ENCODE measurements at places on chromosomes 13 and 19.

GRCh38 chr19:36573895-36574720 is 1.0 kb upstream of the ZNF529 start:
- no peaks in the 10 kb centered on the region for H3K27me3 ChIP-seq
- peak overlapping the region; percentile 91 for H3K4me3 ChIP-seq
- peaks cover 18% of the 10 kb centered on the region for H3K36me3 ChIP-seq
- peak overlapping the region; percentile 89 for H3K27ac ChIP-seq
- peaks cover 4% of the 10 kb centered on the region for H3K4me1 ChIP-seq

GRCh38 chr19:13104848-13105711 is 2.4 kb upstream of the LYL1 start:
- H3K27ac ChIP-seq, result peak overlapping the region; percentile 65
- H3K4me1 ChIP-seq, result peaks cover 26% of the 10 kb centered on the region
- peaks cover 45% of the 10 kb centered on the region for H3K36me3 ChIP-seq
- H3K27me3 ChIP-seq, result no peaks in the 10 kb centered on the region

- peak overlapping the region; percentile 61 for H3K4me3 ChIP-seq
- H3K27ac ChIP-seq, result no peak overlapping the region
- DNase-seq, result no peak
- peaks cover 33% of the 10 kb centered on the region for H3K4me1 ChIP-seq
- H3K36me3 ChIP-seq, result no peaks in the 10 kb centered on the region
- H3K27me3 ChIP-seq, result peaks cover 97% of the 10 kb centered on the region
Measured at GRCh38 chr13:21673539-21673788, 2.6 kb downstream of the FGF9 start.

DNA sequence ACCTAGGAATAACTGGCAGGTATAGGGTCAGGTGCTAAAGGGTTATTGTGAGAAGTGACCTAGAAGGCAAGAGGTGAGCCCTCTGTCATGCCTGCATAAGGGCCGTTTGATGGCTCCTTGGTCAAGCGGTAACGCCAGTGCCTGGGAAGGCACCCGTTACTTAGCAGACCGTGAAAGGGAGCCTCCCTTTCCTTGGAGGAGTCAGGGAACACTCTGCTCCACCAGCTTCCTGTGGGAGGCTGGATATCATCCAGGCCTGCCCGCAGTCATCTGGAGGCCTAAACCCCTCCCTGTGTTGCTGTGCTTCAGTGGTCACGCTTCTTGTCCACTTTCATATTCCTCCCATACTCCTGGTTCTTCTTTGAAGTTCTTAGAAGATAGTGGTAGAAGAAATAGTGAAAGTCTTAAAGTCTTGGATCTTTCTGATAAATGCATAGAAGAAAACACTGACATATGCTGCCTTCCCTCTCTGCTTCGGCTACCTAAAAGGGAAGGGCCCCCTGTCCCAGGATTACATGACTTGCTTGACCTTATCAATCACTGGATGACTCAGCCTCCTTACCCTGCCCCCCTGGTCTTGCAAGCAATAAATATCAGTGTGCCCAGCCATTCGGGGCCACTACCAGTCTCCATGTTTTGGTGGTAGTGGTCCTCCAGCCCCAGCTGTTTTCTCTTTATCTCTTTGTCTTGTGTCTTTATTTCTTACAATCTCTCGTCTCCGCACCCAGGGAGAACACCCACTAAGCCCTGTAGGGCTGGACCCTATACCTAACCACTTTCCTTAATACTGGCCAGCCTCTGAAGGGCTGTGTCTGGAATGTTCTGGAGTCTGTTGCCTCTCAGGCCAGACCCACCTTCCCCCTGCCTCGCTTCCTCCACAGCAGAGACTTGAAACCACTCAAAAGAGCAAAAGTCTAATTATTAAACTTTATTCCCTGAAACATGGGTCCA is 16.1 kb upstream of the ABCC4 start:
- no peaks in the 10 kb centered on the region for H3K36me3 ChIP-seq
- peaks cover 39% of the 10 kb centered on the region for H3K27me3 ChIP-seq
- H3K4me3 ChIP-seq, result no peak overlapping the region
- H3K27ac ChIP-seq, result no peak overlapping the region

DNA sequence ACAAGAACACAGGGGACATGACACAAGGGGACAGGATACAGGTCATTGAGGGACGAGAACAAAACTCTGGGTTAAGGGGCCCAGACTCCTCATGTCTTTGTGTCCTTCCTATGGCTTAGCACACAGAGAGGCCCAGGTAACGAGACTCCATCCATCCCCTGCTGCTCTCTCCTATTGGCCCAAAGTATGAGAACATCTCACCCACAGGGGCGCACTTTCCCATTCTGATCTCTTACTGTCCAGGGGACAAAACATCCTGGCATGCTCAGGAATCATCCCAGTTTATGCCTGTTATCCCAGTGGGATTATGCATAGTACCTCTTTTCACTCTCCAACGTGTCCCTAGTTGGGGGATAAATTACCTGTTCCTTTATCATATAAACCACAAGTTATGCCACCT is 19.2 kb downstream of the C13orf42 start:
- H3K27ac ChIP-seq, result no peak overlapping the region
- DNase-seq, result no peak
- H3K27me3 ChIP-seq, result no peaks in the 10 kb centered on the region
- H3K4me3 ChIP-seq, result no peak overlapping the region
- no peaks in the 10 kb centered on the region for H3K4me1 ChIP-seq
- no peaks in the 10 kb centered on the region for H3K36me3 ChIP-seq

GRCh38 chr13:89930861-89931260 is 1416.6 kb upstream of the MIR17HG start:
- no peak for DNase-seq
- H3K36me3 ChIP-seq, result no peaks in the 10 kb centered on the region
- no peaks in the 10 kb centered on the region for H3K27me3 ChIP-seq
- no peak overlapping the region for H3K27ac ChIP-seq
- no peaks in the 10 kb centered on the region for H3K4me1 ChIP-seq

- H3K27ac ChIP-seq, result no peak overlapping the region
- peaks cover 9% of the 10 kb centered on the region for H3K4me1 ChIP-seq
- no peaks in the 10 kb centered on the region for H3K36me3 ChIP-seq
- H3K4me3 ChIP-seq, result no peak overlapping the region
- H3K27me3 ChIP-seq, result no peaks in the 10 kb centered on the region
- no peak for DNase-seq
Measured at GRCh38 chr19:49744946-49745381, 18.1 kb downstream of the TSKS start.
